Mesenteric fat pad (tissue), 1 donor: ENCODE measurements at places on chromosomes 1 and 21. TPM values are rescaled to one million over a fixed set of nuclear protein-coding genes. Genes with fewer than 3 reads are reported as not detected.

DNA sequence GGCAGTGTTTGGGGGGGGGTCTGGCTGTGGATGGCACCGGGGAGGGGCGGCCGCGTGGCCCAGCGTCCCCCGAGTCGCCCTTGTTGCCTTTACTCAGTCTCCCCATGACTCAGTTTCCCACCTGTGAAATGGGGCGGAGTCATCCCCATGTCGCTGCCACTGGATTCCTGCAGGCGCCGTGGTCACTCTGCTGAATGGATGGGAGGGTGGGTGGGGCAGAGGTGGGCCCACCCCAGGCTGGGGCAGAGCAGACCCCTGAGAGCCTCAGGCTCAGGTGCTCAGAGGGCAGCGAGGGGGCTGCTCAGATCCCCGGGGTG, 2.0 kb downstream of the COL6A1 start:
- DNase-seq, result no peak

- DNase-seq, result no peak
Measured at GRCh38 chr1:225533238-225533637, 105.4 kb upstream of the LBR start.

The GBP1 gene
- 21.5 TPM for total RNA-seq

- DNase-seq, result no peak
Measured at GRCh38 chr21:41755934-41756773, 10.7 kb downstream of the RIPK4 start.

- no peak for DNase-seq
Measured at GRCh38 chr1:201376464-201377374, 761 bp downstream of the TNNT2 start.

- DNase-seq, result no peak
Measured at GRCh38 chr1:156931211-156931952, 10.9 kb downstream of the LRRC71 start.

DNA sequence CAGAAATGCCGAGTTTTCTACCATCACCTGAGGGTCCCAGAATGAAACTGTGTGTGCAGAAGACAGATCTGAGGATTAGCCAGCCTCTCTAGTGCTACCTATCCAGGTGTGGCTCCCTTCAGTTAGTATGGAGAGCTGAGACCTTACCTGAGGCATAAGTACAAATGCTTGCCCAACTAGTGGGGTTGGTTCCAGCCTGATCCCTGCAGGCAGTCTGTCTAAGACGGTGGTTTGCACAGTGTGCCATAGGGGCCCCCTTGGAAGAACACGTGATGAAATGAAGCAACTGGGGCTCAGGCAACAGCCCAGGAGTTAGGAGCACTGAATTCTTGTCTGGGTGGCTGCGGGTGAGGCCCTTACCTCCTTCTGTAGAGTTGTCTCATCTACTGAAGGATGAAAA, 15.6 kb downstream of the S100A7A start:
- no peak for DNase-seq

DNA sequence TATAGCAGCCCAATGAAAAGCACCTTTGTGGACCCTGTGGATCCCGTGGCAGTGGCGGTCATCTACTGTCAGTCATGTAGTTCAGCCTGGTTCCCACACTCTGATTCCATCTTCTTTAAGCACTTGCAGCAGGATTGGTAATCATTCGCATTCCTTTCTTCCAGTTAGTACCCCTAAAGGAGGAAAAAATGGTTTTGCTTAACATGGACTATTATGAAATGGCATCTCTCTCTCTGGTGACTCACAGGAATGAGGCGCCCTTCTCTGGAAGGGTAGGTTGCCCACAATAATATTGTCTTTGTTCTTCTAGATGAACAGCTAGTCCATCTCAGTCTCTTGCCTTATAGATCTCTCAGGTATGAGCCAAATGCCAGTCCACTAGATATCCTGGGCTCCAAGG, 127.9 kb upstream of the MROH9 start:
- no peak for DNase-seq

The RRAGC gene
- total RNA-seq, result 81.3 TPM

The KCNJ6 gene
- not detected for total RNA-seq

DNA sequence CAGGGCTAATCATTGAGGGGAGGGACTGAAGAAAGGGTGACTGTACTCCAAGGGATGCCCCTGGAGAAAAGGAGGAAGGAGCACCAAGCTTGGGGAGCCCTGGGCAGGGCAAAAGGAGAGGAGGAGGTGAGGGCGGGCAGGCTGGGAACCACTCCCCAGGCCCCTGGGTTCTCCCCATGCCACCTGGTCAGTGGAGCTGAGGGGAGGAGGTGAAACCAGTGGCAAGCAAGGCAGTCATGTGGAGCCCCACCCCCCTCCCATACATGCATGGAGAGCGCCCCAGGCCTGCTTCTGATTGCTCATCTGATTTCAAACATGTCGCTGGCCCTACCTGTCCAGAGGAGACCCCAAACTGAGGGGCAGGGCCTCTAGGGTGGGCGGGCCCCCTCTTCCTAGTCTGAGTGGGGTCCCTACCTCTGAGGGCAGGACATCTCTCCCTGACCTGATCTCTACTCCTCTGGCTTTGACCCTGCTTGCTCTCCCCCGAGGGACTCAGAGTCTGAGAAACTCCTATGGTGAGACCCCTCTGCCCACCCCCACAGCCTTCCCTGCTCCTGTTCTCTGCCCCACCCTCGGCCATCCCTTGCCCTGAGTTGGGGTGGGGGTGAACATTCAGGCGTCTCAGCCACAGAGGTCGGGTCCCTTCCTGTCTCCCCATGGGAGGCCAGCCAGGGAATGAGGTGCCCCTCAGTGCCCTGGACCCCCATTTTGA, 18.6 kb downstream of the INSRR start:
- DNase-seq, result no peak

The ZNF593OS gene
- not detected for total RNA-seq

The FCGR3A gene
- 117 TPM for total RNA-seq

The HAO2 gene
- total RNA-seq, result not detected

DNA sequence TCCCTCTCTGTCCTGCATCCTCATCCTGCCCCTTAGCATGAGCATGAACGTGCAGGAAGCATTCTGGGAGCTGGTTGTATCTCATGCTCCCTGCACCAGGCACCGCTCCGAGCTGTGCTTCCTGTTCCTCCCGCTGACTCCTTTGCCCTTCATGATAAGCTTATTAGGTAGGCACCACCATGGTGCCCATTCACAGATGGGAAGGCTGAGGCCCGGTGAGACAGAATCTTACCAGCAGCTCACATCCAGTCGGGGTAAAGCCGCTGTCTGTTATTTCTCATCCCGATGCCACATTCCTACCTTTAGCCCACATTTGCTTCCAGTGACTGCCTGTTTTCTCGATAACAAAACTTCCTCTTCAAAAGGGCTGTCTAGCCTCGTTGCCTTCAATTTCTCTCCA, 7.3 kb downstream of the MIIP start:
- no peak for DNase-seq

GRCh38 chr1:40344597-40344996, 27.5 kb upstream of the COL9A2 start:
- no peak for DNase-seq

DNA sequence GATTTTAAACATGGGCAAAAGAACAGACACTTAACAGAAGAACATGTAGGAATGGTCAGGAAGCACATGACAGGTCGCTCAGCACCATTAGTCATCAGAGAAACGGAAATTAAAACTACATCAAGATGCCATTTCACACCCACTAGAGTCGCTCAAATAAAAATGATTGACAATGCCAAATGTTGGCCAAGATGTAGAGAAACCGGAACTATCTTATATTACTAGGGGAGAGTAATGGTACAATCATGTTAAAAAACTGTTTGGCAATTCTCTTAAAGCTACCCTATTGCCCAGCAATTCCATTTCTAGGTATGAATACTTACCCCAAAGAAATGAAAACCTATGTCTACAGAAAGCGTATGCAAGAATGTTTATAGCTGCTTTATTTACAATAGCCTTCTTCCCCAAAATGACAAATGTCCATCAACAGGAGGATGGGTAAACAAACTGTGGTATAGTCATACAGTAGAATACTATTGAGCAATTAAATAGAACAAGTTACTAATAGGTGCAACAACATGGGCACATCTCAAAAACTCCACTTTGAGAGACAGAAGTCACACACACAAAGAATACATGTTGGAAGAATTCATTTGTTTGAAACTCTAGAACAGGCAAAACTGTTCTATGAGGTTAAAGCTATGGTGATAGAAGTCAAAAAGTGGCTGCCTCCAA, 92.8 kb downstream of the ETS2 start:
- no peak for DNase-seq

DNA sequence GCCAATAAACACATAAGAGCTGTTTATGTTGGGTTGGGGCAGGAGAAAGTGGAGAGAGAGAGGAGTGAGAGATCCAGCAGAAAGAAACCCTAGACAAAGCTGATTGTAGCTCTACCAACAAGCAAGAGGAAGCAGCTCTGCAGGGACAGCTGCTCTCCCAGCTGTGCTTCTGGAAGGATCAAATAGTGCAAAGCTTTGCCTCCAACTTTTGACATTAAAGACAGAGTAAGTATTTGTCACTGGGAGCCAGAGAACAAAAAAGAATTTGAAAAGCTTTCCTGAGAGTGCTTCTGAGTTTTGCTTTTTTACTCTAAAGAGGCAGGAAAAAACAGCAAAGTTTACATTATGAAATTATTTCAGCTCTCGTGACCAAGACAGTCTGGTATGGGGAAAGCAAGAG, 28.5 kb upstream of the C1orf198 start:
- DNase-seq, result no peak

GRCh38 chr1:19197845-19198244, 12.2 kb downstream of the UBR4 start:
- no peak for DNase-seq

- no peak for DNase-seq
Measured at GRCh38 chr1:2356401-2356800, 35.0 kb downstream of the MORN1 start.

DNA sequence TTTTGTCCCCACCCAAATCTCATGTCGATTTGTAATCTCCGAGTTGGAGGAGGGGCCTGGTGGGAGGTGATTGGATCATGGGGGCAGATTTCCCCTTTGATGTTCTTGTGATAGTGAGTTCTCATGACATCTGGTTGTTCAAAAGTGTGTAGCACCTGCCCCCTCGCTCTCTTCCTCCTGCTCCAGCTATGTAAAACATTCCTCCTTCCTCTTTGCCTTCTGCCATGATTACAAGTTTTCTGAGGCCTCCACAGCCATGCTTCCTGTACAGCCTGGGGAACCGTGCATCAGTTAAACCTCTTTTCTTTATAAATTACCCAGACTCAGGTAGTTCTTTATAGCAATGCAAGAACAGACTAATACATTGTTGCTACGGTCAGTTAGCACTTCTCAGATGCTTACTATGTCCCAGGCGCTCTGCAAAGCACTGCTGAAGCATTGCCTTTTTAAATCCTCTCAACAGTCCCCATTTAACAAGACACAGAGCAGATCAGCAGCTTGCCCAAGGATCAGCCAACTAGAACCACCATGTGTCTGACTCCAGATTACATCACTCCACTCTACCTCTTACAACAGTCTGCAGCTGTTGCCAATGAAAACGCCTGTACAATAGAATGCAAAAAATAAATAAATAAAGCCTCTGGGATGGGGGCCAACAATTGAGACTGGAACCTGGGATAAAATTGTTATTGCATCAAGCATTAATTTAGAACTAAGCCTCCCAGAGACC, 52.4 kb upstream of the USP1 start:
- no peak for DNase-seq
